ENCODE measurements at places on chromosomes 13 and 19.

GRCh38 chr19:16702123-16702522 is 17.5 kb upstream of the NWD1 start:
- DNase-seq = no peak

- DNase-seq = no peak
Measured at GRCh38 chr13:100602493-100603111, 14.0 kb upstream of the GGACT start.

- no peak for DNase-seq
Measured at GRCh38 chr19:10751109-10751953, 33.5 kb downstream of the DNM2 start.

DNA sequence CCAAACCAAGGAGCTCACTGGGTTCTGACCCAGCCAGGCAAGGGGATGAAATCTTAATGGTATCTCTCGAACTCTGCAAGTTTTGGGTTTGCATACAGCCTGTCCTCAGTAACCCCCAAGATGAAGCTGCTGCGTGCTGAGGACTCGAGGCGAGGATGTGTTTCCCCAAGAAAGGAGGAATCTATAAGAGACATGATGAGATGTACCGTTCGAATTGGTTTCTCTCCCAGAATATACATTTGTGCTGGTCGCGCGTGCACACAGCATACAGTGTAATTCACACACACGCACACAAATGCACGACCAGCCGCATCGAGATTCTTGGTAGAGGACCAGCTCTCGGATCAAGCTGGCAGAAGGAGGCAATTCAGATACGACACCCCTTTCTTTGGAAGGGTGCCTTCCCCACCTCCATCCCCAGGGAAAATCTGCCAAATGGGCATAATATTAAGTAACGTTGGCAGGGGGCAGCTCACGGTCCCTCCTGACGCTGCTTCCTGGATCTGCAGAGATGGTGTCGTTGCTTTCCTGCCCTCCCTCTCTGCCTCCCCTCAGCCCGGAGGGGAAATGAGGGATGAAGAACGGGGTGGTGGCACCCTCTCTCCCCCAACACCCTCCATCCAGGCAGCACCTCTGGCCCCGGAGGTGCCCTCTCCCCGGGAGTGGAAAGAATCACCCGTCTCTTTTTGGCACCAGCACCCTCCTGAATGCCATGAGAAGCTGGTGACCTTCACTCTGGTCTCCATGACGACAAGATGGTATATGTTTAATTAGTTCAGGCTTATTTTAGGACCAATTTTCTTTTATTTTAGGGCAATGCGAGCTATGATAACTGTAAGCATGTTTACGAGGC is 310.2 kb downstream of the ZNF536 start:
- DNase-seq = no peak

DNA sequence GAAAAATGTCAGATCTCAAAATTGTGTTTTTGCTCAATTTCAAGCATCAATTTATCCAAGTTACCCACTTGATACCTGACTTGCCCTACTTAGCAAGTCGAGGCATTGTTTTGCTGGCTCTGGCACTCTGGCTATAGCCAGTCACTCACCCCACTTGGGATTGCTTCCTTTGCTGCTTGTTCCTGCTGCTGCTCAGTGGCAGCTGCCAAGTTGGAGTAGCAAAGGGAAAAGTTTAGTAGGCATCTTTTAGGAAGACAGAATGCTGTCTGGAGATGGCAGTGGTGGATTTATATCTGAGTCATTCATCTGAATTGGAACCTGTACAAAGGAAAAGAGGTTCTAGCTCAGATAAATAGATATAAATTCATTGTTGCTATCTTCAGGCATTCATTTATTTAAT is 41.2 kb downstream of the PCCA start:
- DNase-seq = no peak

GRCh38 chr19:55176076-55176475 is 4.0 kb downstream of the SYT5 start:
- peak; percentile 65 for DNase-seq

GRCh38 chr13:79490824-79491223 is 9.9 kb downstream of the NDFIP2 start:
- no peak for DNase-seq

DNA sequence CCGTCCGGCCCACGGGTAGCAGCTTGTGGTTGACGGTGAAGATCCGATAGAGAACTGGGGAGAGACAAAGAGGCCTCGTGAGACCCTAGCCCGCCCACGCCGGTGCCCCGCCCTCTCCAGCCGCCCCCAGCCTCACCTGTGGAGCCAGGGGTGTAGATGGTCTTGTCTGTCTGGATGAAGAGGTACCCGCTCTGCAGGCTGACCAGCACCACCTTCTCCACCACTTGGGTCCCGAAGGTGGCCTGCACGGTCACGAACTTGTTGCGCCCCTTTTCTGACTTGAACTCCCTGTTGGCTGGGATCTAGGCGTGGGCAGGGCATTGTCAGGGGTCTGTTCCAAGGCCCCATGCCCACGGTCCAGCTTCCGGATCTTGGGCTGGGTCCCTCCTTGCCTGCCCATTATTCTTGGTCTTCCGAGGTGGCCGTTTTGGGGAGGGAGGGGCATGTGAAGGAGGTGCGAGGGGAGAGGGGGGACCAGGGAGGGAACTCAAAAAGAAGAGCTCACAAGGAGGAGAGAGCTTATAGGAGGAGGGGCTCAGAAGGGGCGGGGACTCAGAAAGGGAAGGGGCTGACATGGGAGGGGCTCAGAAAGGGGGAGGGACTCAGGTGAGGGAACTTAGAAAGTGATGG is 2.2 kb downstream of the C3 start:
- no peak for DNase-seq

- DNase-seq = no peak
Measured at GRCh38 chr13:98514288-98514687, 62.6 kb downstream of the STK24 start.

DNA sequence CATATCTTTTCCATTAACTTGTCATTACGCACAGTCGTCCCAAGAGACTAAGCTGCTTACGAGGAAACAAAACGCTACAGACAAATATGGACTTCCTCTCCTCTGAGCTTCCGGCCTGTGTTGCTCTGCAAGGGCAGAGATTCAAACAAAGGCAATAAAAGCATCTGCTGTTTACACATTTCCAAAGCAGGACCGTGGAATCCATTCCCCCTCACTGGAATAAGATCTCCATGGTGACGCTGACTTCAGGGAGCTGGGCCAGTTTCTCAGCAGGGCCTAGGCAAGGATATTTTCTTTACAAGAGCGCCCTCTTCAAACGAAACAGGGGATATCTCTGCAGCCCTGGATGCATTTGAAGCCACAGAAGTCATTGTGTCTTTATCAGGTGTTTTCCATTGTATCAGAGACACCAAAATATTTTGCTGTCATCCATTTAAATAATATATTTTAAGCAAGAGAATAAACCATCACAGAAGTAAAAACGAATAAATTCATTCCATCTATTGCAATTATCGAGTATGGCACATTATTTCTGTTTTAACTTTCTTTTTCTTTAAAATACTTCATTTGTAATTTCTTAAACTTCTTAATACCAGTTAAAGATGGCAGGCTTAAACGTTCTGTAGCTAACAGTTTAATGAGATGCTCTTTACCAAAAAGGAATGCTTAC is 177.5 kb downstream of the DCLK1 start:
- peak; percentile 97 for DNase-seq

DNA sequence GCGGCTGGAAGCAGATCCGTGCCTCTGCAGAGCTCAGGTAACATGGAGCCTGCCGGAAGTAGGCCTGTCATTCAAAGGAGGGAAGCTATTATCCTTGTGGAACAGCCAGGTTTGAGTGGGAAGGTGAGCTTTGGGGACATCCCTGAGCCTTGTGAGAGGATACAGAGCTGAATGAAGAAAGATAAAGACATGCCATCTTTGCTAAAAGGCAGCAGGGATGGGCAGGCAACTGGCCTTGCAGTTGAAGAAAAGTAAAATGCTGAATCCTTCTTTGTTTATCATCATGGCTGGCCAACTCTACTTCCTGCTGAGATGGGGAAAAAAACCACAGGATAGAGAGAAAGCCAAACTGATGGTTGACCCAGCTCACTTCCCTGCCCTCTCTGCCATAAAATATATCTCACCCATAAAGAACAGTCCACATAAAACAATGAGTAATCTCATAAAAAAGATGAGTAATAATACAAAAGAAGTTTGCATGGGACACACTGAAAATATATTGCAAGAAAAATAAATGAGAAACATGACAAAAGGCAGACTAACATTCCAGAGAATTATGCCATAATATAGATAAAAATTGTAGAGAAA is 226.3 kb downstream of the DLEU7 start:
- DNase-seq = no peak

DNA sequence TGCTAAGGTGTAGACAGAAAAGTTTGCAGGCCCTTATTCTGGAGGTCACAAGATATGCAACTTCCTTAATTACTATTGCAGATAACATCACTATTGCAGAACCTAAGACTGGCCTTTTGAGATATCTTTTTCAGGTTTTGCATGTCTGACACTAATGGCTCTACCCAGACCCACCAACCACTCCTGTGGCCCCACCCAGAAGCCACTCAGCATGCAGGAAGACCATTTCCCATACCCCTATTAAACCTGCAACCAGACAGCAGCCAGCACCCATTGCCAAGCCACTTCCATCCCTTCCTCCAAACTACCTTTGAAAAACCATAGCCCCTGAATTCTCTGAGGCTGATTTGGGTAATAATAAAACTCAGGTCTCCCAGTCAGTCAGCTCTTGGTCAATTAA is 297.6 kb downstream of the SLITRK6 start:
- DNase-seq = no peak

- no peak for DNase-seq
Measured at GRCh38 chr13:22497991-22498780, 682.6 kb upstream of the SGCG start.

DNA sequence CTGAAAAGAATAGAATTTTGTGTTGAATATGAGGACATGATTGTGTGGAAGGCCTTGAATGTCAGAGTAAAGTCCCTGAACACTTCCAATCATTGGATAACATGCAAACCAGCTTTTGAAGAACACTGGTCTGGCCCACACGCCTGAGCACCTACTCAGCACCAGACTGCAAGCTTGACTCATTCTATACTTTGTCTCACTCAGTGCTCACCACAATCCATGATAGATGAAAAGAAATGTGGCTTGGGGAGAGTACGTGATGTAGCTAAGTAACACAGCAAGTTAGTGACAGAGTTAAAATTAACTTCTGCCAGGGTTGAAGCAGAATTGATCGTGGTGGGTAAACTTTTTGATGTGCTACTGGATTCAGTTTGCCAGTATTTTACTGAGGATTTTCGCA is 12.0 kb downstream of the DLEU7 start:
- no peak for DNase-seq

DNA sequence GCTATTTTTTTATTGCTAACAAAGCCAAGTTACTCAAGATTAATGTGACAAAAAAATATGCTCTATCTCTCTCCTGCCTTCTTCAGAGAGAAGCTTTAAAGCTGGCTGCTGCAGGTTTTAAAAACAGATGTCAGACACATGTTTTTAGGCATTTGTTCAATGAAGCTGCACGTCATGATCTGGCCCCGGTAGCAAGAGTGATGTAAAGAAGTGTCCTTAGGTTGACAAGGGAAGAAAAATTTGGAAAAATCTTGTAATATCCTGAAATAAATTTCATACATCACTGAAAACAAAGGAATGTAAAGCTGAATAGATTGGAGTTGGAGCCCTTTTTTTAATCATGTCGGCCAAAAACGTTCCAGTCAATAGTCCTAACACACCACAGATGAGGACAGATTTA is 531.4 kb upstream of the NBEA start:
- DNase-seq = no peak

GRCh38 chr19:5553892-5554291 is 13.9 kb downstream of the TINCR start:
- no peak for DNase-seq

DNA sequence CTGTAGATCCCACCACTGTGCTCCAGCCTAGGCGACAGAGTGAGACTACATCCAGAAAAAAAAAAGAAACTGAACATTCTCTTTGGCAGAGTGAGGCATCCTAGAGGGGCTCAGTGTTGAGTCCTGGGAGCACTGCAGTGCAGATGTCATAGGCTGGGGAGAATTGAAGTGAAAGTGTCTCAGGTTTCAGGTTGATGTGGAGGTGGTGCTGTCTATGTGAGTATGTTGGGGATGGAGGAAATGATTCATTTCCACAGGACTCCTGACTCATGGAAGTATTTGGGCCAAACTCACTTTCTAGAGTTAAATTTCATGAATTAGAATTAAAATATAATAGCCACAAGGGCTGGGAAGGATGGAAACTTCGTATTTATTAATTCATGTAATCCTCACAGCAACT is 134.4 kb upstream of the TSC22D1 start:
- no peak for DNase-seq

GRCh38 chr13:48942131-48942530 is 33.6 kb upstream of the FNDC3A start:
- no peak for DNase-seq

- no peak for DNase-seq
Measured at GRCh38 chr13:113953561-113953960, 20.3 kb downstream of the C13orf46 start.

- no peak for DNase-seq
Measured at GRCh38 chr13:26708007-26708297, 52.6 kb downstream of the GPR12 start.

DNA sequence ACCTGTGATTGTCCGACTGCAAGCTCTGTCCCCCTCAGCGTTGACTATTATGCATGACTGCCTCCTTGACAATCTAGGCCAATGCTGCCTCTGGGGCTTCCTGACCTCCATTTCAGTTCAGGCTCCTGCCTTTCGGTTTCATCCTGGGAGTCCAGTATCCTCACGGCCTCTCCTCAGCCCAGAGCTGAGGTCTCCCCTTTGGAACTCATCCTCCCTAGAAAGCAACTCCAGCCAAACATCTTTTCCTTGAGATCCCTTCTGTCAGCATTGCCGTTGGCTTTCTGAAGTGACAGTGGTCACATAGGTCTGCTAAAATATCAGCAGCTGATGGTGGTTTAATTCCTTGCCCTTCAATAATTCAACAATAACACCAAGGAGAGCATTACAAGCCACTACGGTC is 519.1 kb upstream of the NBEA start:
- DNase-seq = no peak

DNA sequence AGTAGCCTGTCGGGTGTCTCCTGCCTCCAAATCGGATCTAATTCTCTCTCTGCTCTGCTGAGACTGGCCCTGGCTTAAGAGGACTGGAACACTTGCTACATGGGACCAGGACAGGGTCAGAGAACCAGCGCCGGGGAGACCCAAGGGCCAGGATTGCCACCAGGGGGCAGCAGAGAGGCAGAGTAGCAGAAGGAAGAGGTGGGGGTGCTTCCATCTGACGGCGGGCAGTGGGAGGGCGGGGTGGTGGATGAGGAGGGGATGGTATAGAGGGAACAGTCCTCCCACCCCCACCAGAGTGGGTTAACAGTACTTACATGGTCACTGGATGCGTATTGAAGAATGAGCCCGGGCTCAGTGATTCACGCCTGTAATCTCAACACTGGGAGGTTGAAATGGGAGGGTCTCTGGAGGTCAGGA is 11.9 kb downstream of the SELENOW start:
- peak; percentile 57 for DNase-seq

DNA sequence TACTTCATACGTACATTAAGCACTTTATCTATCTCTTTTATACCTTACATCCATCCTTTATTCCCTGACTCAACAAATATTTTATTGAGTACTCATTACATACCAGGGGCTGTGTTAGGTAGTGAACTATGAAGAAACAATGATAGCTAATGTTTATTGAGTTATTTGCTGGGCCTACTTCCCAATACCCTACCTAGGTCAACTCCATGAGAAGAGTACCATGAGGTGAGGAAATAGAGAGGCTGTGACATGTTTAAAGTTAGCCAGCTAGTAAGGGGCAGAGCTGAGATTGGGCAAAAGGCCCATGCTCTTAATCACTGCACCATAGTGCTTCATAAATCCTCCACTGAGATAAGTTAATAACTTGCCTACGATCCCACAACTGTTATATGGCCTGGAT is 79.9 kb downstream of the FREM2 start:
- DNase-seq = no peak
